Activated T-cell treated with anti-CD3 and anti-CD28 coated beads, Interleukin-2, amount 50 U/mL, for 1 hour (primary cell): ENCODE measurements at places on chromosomes 11 and 22.

DNA sequence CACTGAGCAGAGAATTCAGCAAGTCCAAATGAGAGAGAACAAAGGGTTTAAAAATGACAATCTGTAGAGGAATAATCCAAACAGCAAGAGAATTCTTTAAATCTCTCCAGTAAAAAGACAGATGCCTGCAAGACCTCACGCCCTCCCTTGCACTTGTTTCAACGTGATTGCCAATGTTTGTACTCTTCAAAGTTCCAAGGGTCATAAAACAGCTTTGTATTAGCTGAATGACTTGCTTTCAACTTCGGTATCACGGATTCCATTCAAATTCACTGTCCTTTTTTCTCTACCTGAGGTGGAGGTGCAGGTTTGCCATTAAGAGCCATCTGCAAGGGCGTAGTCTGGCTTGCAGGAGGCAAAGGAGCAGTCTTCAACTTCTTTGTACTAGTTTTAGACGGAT is 41.1 kb upstream of the CHRNA10 start:
- no peak for DNase-seq

DNA sequence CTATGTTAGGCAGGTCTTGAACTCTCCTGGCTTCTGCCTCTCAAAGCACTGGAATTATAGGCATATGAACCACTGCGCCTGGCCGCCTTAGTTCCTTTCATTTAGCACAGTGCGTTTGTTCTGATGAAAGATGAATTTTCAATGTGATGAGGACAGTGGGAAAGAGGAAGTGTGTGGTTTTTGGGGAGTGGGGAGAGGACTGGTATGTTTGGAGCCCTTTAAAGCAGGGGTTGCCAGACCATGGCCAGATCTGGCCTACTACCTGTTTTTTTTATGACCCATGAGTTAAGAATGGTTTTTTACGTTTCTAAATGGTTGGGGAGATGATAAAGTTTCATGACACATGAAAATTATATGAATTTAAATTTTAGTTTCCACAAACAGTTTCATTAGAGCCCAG is 12.5 kb downstream of the ATXN10 start:
- DNase-seq, result no peak

DNA sequence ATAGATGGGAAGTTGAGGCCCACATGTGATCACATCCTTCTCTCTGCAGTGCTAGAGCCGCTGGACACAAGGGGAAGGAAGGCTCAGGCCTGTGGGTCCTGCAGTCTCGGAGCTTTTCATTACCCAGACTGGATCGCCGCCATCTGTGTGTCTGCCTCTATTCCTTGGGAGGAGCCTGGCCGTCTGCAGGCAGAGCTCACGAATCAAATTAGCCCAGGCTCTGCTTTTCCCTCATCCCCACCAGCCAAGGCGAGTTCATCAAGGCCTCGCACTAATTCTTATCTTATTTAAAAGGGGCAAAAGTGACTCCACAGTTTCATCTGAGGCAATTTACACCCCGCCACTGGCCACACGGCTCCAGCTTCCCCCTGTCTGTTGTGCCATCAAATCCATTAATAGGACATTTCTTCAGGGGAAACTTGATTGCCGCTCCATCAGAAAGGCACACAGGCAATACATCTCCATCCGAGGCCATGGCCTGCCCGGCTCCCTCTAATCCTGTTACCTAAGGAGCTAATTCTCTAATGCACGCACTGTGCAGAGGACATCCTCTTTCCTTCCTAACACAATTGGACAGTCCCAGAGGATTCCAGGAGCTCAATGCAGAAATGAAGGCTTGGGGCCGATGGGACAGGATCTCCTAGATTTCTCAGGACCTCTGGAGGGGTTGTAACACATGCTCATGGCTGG is 3.3 kb upstream of the HTR3A start:
- DNase-seq, result no peak

GRCh38 chr11:107473792-107474191 is 16.2 kb upstream of the CWF19L2 start:
- no peak for DNase-seq

- no peak for DNase-seq
These were observed 298.2 kb downstream of the DDX10 start for GRCh38 chr11:108963118-108963517.

GRCh38 chr11:119752345-119752871 is 23.4 kb upstream of the NECTIN1 start:
- DNase-seq, result no peak

DNA sequence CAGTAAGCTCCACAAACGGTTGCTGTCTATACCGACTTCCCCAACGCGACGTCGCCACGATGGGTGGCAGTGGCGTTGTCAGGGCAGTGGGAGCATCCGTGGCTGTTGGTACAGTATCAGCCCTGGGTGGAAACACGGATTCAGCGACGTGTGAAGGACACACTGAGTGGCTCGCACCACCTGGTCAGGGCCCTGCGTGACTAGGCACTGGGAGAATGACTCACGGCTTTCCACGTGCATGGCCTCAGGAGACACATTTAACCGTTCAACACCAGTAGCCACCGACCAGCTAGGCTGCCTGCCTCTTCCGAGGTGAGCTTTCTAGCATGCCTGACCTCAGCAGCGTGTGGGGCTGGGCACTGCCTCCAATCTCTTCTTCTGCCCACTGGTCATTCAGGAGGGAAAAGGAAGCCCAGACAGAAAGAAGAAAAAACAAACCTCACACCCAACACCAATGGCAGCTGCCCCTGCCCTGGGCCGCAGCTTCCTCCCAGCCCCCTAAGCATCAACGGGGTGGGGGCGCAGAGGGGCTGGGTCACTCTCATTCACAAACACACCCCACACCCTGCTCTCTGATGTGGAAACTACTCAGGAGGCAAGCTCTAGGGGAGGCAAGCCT is 59.0 kb downstream of the MYH9 start:
- DNase-seq, result peak; percentile 63

DNA sequence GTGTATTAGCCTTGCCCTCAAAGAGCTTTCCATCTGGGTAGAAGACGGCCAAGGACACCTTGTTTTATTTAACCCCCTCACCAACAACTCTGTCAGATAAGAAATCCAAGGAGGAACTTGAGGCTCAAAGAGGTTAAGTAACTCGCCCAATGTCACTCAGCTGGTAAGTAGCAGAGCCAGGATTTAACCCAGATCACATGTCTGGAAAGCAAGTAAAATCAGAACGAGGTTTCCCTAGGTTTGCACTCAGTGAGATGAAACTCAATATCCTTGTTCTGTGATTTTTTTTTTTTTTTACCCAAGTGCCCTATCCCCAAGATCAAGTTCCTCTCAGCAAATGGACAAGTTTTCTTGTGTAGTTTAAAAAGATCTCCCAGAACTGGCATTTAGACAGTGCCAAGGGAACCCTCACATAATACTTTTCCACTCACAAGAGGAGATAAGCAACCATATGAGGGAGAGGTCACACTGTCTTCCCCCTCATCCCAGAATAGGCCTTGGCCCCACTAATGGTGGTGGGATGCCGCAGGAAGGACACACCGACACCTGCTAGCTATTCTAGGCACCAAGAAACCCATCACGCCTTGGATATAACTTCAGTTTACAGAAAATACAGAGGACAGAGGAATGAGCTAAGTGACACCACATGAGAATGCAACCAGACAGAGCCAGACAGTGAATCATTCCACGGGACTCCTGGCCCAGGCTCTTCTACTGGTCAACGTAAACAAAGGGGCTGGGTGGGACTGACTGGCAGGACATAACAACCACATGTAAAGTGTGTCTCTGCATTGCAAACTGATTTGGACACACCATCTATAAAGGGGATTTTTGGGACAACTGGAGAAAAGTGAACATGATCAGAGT is 8.6 kb upstream of the ARAP1 start:
- no peak for DNase-seq

DNA sequence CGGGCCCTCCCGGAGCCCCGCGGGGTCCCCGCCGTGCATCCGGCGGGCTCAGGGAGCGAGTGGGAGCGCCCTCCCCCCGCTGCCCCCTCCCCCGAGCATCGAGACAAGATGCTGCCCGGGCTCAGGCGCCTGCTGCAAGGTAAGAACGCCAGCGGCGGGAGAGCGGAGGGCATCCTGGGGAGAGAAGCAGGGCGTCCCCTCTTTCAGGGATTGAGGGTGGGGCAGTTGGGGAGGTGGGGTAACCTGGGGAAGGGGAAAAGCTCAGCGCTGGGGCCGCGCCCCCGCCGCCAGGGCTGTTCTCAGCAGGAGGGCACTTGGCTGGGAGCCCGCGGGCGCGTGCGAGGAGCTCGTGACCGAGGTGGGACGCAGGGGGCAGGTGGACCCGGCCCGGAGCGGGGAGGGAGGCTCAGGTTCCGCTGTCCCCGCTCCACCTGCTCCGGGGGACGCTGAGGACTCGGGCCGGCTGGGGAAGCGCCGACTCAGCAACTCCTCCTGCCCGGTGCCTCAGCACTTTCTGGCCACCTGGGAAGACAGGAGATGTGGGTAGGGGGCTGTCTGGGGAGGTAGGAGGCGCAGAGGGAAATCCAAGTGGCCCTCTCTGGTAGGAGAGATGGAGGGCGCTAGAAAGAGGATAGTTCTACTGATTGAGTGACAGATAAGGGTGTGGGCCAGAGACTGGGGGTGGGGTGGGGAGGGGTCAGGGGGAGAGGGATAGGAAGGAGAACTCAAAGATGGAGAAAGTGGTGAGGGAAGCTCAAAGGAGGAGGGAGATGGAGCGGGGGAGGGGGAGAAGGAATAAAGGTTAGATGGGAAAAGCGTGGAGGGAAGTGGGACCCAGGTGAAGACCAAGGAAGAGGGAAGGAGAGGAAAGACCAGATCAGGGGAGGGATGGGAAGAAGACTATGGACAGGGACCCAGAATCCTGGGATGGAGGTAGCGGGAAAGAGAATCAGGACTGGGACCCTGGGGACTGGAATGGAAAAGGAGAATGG is 726 bp downstream of the RTN4RL2 start:
- no peak for DNase-seq

DNA sequence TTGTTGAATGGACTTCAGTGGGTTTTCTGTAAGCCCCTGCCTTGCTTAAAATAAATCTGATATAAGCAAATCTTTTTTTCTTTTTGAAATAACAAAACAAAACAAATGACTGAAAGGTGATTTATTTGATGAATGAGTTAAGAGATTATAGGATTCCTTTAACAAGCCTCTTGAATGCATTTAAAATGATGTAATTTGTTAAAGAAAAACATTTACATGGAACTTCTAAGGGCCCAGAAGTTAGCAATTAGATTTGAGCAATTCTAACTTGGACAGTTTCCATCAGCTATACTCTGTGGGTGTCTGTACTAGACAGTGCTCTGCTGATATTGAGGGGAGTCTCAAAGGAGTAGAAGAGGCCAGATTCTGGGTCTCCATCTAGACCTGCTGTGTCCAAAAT is 143.5 kb upstream of the RAG2 start:
- DNase-seq, result no peak

DNA sequence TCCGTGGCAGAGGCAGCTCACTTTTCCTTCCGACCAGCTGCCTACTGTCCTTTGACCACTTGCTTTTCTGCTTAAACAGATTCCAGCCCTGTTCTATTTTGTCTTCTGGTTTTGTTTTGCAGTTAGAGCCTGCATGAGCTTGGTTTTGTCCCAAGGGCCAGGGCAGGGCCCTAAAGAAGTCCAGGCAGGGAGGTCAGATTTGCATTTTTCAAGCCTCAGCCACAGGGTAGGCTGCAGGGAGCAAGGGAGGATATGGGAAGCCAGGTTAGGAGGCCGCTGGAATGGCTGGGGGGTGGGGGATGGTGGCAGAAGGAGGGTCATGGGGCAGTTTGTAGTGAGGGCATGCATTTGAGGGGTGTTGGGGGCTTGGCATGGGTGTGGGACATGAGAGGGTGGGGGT is 23.1 kb downstream of the FADD start:
- no peak for DNase-seq

DNA sequence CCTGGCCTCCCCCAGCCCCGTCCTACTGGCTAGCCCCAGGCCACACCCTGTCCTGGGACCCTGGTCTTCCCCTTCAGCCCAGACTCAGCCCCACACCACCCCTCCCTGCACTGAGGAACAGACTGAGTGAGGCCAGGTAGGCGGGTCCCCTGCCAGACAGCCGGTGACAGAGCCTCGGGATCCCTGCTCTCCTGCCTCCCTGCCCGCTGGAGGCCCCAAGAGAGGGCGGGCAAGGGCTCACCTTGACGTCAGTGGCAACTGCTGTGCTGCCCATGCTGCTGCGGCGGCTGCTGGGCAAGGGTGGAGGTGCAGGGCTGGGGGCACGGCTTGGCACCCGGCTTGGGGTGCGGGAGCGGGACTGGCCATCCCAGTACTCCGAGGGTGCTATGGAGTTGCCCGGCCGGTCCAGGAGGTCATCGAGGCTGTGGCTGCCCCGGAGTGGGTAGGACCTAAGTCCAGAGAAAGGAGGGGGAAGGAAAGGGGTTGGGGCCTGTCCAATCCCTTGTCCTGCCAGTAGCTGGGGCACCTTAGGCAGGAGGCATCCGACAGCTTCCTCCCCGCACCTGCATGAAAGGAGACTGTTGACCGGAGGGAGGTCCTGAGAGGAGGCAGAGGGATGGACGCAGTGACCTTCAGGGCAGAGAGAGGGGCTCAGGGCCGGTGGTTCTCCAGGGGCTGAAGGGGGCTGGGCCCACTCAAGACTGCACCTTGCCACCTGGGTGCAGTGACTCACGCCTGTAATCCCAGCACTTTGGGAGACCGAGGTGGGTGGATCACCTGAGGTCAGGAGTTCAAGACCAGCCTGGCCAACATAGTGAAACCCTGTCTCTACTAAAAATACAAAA is 2.2 kb upstream of the SLC16A8 start:
- no peak for DNase-seq

GRCh38 chr22:44309647-44310046 is 3.1 kb downstream of the SHISAL1 start:
- DNase-seq, result no peak

- DNase-seq, result no peak
These were observed 34.2 kb upstream of the PLET1 start for GRCh38 chr11:112294688-112295340.

- no peak for DNase-seq
These were observed 459.3 kb downstream of the NTM start for GRCh38 chr11:131829725-131830124.

DNA sequence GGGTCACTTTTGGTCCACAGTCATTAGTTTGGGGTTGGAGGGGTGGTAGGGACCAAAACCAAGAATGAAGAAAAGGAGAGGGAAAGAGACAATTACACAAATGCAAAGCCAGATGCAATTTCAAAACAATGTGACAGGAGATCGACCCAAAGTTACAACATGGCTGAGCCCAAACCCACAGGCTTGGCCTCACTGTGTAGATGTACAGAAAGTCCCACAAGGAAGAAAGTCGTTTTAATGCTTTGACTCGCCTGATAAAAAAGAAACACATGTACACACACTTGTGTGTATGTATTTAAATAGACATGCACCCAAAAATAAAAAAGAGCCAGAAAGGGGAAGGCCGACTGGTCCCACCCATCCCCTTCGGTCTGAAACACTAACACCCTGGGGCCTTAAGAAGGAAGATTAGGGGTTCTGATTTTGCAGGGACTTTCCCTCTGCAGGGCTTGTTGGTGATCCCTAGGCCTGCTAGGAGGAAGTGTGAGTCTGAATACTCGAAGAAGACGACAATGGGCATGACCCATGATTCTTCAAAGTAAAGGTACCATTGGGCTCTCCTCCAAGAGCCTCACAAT is 104.1 kb downstream of the ETS1 start:
- DNase-seq, result no peak

DNA sequence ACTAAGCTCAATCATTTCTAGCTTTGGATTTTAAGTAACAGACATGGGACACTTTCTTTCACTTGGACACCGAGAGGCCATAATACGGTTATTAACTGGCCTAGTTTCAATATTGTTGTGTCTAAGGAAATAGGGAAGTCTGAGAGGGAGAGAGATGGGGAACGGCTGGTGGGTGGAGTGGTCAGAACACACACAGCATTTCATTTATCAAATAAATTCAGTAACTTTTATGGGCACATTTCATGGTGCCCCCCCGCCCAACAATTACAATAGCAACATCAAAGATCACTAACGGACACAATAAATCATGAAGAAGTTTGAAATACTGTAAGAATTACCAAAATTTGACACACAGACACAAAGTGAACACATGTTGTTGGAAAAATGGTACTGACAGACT is 10.7 kb downstream of the PRPF19 start:
- DNase-seq, result no peak
